ENCODE measurements at places on chromosomes 11 and 22. TPM values are rescaled to one million over a fixed set of nuclear protein-coding genes. Genes with fewer than 3 reads are reported as not detected.

GRCh38 chr11:117627259-117627658 lies 169.8 kb downstream of the DSCAML1 start:
- no peak for DNase-seq

GRCh38 chr11:3684129-3684818 lies 13.1 kb upstream of the CHRNA10 start:
- DNase-seq = no peak

- no peak for DNase-seq
Observed at GRCh38 chr11:114832532-114833125, 154.3 kb downstream of the NXPE2 start.

The ST14 gene
- total RNA-seq = 4.5 TPM
